Progenitor cell of endocrine pancreas (in vitro differentiated cells): ENCODE measurements at places on chromosomes 4 and X.

- DNase-seq = no peak
- H3K27ac ChIP-seq = no peak overlapping the region
- peaks cover 10% of the 10 kb centered on the region for H3K4me1 ChIP-seq
- H3K4me3 ChIP-seq = no peak overlapping the region
- H3K36me3 ChIP-seq = no peaks in the 10 kb centered on the region
- H3K27me3 ChIP-seq = no peaks in the 10 kb centered on the region
Observed at GRCh38 chrX:55816023-55816422, 98.5 kb downstream of the RRAGB start.

DNA sequence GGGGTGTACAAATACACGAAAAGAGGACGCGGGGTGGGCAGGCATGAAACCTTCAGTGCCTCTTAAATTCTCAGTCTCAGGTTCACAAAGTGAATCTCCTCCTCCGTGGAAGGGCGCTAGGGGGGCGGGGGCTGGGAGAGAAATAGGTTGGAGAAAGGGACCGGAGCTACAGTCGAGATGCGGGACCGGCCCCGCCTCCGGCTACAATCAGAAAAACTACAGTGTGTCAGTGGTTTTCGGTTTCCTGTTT, 3.4 kb downstream of the MAML3 start:
- DNase-seq = no peak
- no peaks in the 10 kb centered on the region for H3K36me3 ChIP-seq
- H3K27me3 ChIP-seq = no peaks in the 10 kb centered on the region
- peak overlapping the region; percentile 98 for H3K4me3 ChIP-seq

- H3K4me3 ChIP-seq = peak overlapping the region; percentile 53
- DNase-seq = peak; percentile 77
- no peak overlapping the region for H3K27ac ChIP-seq
Observed at GRCh38 chr4:80202190-80202711, 4.9 kb downstream of the PRDM8 start.

- H3K4me3 ChIP-seq = no peak overlapping the region
- peaks cover 1% of the 10 kb centered on the region for H3K4me1 ChIP-seq
- H3K27ac ChIP-seq = no peak overlapping the region
Observed at GRCh38 chr4:15500701-15501100, 31.0 kb downstream of the CC2D2A start.

GRCh38 chr4:14340321-14340720, 662.0 kb upstream of the CPEB2 start:
- no peaks in the 10 kb centered on the region for H3K27me3 ChIP-seq
- no peaks in the 10 kb centered on the region for H3K36me3 ChIP-seq
- no peak overlapping the region for H3K27ac ChIP-seq
- no peak overlapping the region for H3K4me3 ChIP-seq
- peaks cover 3% of the 10 kb centered on the region for H3K4me1 ChIP-seq

DNA sequence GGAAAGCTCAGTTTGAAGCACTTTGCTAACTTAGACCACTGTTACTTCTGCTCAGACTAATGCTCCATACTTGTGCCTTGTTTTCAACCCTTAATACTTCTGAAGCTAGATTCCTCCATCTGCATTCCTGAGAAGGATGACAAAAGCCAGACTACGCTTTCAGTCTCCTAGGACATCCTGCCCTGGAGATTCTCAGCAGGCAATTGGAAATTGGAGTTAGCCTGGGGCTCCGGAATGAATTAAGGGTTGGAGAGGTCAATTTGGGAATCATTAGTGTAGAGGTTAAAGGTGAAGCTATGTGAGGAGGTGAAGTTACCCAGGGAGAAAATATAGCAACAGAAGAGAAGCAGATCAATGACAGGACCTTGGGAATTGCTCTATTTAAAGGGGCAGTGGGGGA, 215.9 kb upstream of the MBNL3 start:
- H3K4me1 ChIP-seq = peaks cover 3% of the 10 kb centered on the region
- H3K27me3 ChIP-seq = no peaks in the 10 kb centered on the region
- H3K36me3 ChIP-seq = no peaks in the 10 kb centered on the region
- no peak overlapping the region for H3K4me3 ChIP-seq
- DNase-seq = no peak
- H3K27ac ChIP-seq = peak overlapping the region; percentile 9

DNA sequence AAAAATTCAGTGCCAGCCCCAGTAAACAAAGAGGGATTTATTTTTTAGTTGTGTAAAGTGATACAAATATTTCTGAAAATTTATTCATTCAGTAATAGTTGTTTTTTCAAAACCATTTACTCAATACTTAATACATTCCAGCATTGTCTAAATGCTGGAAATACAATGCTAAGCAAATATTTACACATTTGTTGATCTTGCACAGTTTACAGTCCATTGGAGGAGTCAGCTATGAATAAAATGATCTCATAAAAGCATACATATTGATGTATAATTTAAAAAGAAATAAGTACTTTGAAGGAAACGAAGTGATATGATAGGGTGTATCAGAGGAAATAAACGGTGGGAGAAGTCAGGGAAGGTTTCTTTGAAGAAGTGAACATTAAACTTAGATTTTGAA, 1942.1 kb upstream of the ADGRL3 start:
- DNase-seq = no peak
- no peaks in the 10 kb centered on the region for H3K36me3 ChIP-seq
- no peak overlapping the region for H3K27ac ChIP-seq
- no peak overlapping the region for H3K4me3 ChIP-seq
